ENCODE measurements at places on chromosomes 3 and 15.

DNA sequence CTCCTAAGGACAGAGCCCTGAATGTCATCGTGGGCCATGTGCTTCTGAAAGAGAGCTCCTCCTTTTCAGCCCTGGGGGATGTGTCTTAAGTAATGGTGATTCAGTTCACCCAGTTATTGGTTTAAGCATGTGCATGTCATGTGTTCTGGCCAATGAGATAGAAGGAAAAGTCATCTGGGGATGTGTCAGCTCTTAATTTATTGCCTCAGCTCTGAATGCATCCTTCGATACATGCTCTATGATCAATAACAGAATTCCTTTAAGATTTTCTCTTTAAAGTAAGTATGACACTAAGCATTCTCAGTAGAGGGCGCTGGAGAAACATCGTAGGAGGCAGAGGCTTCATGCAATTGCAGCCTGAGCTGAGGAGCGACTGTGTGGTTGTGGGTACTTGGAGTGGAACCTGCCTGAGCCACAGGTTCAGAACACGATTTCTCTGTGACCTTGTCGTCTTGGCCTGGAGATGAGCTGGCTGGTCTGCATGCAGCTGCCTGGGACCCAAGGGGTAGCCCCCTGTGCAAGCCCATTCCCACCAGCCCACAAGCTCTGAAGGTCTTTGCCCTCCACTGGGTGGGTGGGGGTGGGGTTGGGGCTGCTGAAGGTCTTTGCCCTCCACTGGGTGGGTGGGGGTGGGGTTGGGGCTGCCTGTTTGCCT, 69.5 kb downstream of the C3orf38 start:
- DNase-seq: peak; percentile 62

GRCh38 chr15:63672369-63672768, 75.2 kb downstream of the FBXL22 start:
- no peak for DNase-seq

- DNase-seq: no peak
Observed at GRCh38 chr15:39598186-39598850, 17.4 kb downstream of the THBS1 start.

DNA sequence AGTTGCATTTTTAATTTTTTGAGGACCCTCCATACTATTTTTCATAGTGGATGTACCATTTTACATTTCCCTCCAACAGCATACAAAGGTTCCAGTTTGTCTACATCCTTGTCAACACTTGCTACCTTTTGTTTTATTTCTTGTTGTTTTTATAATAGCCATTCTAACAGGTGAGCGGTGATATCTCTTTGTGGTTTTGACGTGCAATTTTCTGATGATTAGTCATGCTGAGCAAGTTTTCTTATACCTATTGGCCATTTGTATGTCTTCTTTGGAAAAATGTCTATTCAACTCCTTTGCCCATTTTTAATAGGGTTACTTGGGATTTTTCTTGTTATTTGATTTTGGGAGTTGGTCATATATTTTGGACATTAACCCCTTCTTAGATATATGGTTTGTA, 187.0 kb downstream of the CDIN1 start:
- no peak for DNase-seq

- DNase-seq: no peak
Observed at GRCh38 chr3:57170946-57171345, 5.8 kb upstream of the IL17RD start.

DNA sequence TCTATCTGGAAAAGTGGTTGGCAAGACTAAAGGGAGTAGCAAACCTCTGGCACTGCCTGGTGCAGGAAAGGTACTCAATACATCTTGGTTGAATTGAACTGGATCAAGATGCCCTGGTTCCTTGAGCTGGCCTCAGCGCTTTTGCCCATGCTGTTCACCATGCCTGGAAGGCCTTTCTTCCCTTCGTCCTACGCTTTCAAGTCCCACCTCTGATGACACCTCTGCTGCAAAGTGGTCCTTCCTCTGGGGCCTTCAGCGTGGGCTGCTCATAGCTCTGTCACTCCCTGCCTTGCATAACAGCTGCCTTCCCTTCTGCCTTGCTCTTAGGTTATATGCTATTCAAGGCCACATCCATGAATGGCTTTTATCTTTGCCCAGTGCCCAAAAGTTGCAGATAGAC, 23.0 kb downstream of the ITGA11 start:
- no peak for DNase-seq

- peak; percentile 73 for DNase-seq
Observed at GRCh38 chr3:195441992-195442572, 738 bp downstream of the ACAP2 start.

GRCh38 chr15:88605189-88606069, 15.7 kb upstream of the AEN start:
- DNase-seq: peak; percentile 54

All from erythroblast (primary cell).